ENCODE measurements at places on chromosomes 12 and 14.

DNA sequence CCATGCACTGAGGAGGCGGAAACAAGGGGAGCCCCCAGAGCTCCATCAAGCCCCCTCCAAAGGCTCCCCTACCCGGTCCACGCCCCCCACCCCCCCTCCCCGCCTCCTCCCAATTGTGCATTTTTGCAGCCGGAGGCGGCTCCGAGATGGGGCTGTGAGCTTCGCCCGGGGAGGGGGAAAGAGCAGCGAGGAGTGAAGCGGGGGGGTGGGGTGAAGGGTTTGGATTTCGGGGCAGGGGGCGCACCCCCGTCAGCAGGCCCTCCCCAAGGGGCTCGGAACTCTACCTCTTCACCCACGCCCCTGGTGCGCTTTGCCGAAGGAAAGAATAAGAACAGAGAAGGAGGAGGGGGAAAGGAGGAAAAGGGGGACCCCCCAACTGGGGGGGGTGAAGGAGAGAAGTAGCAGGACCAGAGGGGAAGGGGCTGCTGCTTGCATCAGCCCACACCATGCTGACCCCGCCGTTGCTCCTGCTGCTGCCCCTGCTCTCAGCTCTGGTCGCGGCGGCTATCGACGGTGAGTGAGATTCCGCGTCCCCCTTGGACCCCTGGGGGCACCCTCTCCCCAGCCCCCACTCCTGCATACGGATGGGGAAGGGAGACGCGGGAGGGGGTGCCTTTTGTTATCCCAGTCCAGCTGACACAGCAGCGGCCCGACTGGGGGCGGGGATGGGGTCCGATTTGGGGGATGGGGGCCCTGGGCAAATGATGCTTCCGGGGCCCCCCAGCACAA lies 400 bp downstream of the LRP1 start:
- DNase-seq = no peak

GRCh38 chr14:92494512-92494911 lies 19.1 kb upstream of the RIN3 start:
- DNase-seq = no peak

GRCh38 chr12:70399311-70399710 lies 33.2 kb downstream of the KCNMB4 start:
- DNase-seq = no peak

DNA sequence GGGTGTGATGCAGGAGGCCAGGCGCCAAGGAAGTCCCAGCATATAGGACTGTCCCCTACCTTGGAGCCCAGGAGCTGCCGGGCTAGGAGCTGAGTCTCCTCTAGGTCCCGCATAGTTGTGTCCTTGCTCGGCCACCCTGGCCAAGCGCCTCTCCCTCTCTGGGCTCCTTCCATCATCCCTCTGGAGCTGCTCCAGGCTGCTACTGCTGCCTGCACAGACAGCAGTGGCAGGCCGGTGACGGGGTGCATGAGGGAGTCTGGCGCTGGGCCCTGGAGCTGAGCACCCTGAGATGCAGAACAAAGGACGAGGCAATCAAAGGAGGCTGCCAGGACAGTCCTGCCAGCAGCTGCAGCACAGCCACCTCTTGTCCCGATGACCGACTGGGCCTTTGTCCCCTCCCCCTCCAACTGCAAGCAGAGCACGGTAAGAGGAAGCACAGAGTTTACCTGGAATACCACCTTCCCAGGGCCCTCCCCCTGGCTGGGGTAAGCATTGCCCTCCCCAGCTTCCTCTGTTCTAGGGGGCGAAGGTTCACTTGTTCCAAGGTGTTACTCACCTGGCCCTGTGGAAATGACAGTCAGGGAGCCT lies 10.4 kb downstream of the DTX1 start:
- DNase-seq = no peak

GRCh38 chr14:72830786-72831594 lies 62.9 kb downstream of the DPF3 start:
- DNase-seq = no peak

DNA sequence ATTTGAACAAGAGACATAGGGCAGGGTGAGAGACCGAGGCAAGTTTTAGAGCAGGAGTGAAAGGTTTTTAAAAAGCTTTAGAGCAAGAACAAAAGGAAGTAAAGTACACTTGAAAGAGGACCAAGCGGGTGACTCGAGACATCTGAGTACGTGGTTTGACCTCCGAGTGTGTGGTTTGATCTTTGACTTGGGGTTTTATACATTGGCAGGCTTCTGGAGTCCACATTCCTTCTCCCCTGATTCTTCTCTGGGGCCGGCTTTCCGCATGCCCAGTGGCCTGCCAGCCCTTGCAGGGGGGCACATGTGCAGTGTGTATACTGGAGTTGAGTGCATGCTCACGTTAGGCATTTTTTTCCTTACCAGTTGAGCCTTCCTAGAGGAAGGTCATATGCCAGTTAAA lies 96.3 kb downstream of the SLC15A4 start:
- DNase-seq = no peak

GRCh38 chr12:128840862-128841468 lies 12.3 kb upstream of the GLT1D1 start:
- DNase-seq = no peak

DNA sequence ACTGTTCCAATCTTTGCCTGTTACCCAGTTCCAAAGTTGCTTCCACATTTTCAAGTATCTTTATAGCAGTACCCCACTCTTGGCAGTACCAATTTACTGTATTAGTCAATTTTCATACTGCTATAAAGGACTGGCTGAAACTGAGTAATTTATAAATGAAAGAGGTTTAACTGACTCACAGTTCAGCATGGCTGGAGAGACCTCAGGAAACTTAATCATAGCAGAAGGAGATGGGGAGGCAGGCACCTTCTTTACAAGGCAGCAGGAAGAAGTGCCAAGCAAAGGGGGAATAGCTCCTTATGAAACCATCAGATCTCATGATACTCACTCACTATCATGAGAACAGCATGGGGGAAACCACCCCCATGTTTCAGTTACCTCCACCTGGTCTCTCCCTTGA lies 215.0 kb downstream of the SNAPC1 start:
- DNase-seq = no peak

GRCh38 chr12:8969861-8970411 lies 19.4 kb upstream of the KLRG1 start:
- DNase-seq = no peak

DNA sequence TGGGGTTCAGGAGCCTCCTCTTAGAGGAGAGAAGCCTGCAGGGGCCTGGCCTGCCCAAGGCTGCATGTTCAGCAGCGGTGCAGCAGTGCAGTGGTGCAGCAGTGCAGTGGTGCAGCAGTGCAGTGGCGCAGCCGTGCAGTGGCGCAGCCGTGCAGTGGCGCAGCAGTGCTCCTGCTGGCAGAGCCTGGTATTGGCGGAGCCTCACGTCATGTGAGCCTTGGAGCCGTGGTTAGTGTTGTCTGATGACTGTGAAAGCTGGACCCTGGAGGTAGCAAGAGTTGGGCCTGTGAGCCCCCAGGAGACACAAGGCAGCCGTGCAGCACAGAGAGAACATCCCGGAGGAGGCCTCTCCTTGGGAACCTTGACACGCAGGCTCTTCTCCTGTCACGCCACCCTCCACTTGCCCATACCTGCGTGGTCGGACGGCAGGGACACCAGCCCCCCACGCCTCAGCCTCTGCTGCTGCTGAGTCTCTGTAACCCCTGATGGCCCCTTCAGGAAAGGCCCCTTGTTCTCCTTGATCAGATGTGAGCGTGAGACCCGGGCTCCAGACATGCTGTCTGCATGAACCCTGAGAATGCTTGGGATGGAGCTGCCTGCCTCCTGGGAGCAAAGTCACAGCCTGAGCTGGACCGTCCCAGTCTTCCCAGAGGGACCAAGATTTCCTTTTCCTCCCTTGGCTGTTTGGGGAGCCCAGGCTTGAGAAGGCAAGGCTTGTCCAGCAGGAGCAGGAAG lies 193.7 kb downstream of the KIF26A start:
- no peak for DNase-seq

DNA sequence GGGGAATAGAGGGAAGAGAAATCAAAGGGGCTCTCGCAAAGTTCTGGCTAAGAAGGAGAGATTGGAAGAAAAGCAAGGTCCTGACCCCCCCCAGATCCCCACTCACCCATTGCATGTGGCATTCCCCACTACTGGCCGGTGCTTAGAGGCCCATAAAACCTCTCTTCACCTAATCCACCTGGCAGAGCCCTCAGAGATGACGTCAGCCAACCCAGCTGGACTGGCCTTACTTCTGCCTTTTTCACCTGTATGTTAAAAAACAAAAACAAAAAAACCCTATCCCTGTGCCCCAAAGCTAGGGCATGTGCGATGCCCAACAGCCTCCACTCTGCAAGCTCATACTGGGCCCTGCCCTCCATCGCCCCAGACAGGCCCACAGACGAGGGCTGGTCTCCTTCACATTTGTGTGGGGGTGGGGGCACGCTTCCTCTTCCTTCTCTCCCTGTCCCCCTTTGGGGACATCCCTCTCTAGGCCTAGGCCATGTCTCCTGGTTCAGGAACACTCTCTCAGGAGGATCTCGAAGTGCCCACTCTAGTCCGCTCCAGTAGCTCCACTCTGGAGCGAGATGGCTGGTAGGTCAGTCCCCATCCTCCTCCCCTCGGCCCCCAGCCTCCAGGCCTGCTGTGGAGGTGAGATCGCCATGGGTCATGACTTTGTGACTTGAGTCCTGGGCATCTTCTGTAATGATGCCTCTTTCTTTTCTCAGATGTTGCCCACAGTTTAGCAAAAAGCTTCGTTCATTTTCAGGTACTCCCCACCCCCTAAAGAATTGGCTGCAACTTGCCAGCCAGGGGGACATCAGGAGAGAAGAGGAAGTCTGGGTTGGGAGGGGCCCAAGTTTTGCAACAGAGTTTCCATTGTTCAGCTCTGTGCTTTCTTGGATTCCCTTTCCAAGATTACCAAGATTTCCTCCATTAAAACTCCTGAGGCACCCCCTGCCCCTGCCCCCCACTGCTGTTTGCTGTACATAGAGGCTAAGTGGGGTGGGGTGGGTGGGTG lies 37.0 kb downstream of the FIGNL2 start:
- no peak for DNase-seq

DNA sequence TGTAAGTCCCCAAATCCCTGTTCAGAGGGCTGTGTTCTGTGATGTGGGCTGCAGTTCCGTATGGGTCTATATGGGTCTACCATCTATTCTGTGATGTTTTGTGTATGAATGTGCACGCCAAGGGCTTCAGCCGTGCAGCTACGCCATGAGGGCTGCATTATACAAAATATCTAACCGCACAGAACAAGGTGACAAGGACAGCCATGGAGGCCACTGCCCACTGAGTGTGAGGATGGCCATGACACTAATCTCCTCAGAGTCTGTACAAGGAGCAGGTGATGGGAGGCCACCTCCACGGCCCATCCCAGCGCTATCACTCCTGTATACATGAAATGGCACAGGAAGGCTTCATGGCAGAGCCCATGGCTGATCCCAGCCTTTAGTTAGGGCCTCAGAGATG lies 102.0 kb downstream of the DICER1 start:
- no peak for DNase-seq

DNA sequence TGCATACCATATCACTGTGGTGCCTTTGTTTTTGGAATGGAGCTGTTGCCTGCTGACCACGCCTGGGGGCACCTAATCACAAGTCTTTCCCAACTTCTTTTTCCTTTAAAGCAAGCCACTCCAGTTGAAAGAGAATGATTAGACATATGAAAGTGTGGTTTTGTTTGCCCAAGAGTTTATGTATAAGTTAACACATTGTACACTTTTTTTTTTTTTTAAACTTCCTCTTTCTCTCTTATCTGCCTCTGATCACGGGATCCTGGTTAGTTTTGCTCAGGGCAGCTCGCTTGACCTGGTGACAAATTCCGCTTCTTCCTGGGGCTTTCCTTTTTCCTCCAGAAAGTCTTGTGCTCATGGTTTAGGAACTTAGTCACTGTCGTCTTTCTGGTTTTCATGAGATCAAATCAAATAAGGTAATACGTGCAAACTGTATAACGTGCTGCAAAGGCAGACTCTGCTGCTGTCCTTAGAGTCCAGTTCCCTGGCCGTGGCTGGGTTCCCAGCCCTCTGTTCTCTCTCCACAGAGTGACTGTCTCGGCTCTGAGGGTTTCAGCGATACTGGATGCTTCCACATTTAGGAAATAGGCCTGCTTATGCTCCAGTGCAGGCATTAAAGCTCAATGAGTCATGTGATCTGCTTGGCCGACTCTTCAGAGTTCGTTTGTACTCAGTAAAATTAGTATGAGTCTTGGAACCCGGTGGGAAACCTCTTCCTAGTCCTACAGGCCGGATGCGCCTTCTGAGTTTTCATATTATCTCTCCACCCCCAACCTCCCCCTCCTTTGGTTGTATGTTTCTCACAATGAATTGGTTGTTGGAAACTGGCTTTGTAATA lies 15.2 kb downstream of the RASSF3 start:
- DNase-seq = peak; percentile 60

DNA sequence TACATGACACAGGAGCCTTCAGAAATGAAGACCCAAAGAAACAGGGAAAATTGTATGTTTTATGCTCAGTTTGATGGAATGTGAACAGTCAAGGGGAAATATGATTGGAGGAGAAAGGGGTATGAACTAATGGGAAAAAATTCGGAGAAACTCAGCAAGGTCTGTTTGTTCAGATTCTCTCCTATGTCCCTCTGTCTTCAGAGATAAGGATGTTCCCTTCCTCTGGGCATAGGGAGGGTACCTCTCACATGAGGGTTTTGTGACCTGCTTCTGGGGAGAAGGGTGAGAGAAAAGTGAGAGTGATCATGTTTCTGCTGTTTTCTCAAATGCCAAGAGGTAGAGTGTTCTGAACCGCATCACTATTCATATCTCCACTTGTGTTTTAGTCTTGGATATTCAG lies 26.6 kb upstream of the LIMA1 start:
- no peak for DNase-seq

- no peak for DNase-seq
Observed at GRCh38 chr12:123049398-123050240, 69.1 kb downstream of the ARL6IP4 start.

DNA sequence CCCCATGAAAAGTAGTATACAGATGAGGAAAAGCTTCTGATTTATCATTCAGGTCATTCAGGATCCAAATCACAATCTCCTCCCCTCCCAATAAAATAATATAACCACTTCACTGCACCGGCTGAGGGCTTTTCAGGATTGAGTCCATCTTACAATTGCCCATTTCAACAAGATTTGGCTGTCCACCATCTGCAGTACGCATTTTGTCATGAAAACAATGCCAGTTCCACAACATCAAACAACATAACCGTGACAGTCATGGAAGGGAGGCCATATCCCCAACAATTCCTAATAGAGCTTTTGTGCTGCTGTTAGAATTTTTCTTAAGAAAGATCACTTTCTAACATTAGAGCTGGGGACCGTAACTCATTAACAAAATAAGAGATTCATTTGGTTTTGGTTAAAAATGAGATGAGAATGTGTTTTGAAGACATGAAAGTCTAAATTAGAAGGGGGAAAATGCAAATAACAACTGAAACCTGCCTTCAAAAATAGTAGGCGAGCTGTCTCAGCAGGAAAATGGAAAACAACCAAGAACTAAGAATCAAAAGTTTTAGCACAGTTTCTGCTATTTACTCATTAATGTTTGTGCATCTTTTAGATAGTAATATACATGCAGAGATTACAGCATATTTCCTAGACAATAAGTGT lies 38.3 kb upstream of the TMTC2 start:
- DNase-seq = no peak

DNA sequence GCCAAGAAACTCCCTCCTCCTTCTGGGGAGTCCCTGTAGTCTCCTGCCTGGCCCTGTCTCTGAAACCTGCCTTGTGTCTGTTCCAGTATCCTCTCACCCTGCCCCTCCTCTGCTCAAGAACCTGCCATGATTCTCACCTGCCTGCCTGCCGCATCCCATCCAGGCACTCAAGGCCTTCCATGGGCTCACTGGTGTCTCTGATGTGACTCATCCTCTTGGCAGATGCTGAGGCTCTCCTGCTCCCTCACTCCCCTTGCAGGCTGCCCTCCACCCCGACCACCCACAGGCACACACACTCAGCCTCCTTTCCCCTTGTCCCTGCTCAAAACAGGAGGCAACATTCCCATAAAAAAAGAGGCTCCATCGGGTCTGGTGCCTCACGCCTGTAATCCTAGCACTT lies 5.8 kb upstream of the BEGAIN start:
- no peak for DNase-seq
